ENCODE measurements at places on chromosomes 16 and 17.

- no peak for DNase-seq
These were observed 120.6 kb upstream of the RBBP6 start for GRCh38 chr16:24418733-24419132.

- DNase-seq = no peak
These were observed 409.9 kb upstream of the ZFHX3 start for GRCh38 chr16:73457851-73458250.

DNA sequence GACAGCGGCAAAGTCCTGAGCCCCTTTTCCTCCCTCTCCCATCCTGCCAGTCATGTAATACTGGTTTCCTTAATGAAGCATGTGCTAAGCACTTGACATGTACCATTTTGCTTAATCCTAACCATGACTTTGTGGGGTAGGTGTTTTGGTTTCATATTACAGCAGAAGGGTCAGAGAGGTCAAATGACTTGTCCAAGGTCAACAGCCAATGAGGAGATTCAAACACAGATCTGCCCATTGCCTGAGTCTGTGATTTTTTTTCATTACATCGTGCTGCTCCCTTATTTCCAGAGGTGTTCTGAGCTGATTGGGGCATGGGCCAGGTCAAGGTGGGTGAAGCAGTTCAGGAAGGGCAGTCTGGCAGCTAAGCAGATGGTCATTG is 17.6 kb upstream of the PHF12 start:
- no peak for DNase-seq

- no peak for DNase-seq
These were observed 48.6 kb downstream of the FOXL1 start for GRCh38 chr16:86626966-86627365.

DNA sequence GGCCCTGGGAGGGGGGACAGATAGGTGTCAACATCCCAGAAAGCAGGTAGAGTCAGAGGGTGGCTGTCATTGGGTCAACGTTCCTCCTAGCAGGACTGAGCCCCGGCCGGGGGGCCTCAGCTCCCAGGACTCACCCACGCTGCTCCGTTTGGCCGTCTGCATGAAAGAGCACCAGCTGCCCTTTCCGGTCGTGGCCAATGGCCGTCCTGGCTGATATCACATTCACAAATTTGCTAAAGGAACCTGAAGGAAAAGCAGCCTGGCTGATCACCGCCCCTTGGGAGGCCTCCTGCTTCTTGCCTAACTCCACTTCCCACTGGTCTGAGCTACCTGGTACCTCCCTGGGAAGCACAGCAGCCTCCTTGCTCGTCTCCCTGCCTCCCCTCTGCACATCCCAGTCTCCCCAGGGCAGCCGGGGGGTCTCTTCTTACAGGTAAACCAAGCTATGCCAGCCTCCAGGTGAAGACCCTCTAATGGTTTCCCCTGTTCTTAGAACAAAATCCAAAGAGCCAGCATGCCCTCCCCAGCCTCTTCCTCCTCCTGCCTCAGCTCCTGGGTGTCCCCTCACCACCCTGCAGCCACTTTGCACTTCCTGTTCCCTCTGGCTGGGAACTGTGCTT is 3.4 kb downstream of the NAGPA start:
- DNase-seq = no peak

DNA sequence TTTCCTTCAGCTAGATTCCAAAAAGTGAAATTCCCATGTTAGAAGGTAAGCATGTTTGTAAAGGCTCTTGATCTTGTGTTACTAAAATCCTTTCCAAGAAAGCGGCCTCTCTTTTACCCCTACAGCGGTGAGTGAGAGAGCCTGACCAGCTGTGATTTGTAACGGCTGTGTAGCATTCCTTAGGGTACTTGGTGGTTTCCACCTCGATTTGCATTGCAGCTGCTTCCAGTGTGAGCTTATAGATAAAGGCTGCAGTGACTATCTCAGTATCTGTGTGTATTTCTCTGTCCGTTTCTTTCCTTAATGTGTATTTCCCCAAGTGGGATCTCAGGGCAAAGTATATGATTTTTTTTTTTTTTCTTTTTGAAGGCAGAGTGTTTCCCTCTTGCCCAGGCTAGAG is 169.4 kb downstream of the SNX29 start:
- no peak for DNase-seq

DNA sequence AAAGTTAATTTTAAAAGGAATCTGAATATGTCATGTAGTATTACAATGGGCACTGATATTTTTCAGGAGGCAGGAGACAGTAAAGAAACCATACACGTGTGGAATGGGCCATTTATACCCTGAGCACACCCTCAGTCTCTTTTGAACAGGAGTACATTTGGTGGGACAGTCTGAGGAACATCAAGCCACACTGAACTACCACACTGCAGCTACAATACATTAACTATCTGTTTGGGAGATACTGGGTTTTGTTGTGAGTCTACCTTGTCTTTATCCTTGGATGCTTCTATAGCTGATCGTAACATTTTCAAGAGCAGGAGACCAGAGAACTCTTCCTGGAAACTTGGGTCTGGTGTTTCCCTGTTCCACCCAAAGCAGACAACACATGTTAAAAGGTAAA is 31.7 kb downstream of the HEATR6 start:
- no peak for DNase-seq

DNA sequence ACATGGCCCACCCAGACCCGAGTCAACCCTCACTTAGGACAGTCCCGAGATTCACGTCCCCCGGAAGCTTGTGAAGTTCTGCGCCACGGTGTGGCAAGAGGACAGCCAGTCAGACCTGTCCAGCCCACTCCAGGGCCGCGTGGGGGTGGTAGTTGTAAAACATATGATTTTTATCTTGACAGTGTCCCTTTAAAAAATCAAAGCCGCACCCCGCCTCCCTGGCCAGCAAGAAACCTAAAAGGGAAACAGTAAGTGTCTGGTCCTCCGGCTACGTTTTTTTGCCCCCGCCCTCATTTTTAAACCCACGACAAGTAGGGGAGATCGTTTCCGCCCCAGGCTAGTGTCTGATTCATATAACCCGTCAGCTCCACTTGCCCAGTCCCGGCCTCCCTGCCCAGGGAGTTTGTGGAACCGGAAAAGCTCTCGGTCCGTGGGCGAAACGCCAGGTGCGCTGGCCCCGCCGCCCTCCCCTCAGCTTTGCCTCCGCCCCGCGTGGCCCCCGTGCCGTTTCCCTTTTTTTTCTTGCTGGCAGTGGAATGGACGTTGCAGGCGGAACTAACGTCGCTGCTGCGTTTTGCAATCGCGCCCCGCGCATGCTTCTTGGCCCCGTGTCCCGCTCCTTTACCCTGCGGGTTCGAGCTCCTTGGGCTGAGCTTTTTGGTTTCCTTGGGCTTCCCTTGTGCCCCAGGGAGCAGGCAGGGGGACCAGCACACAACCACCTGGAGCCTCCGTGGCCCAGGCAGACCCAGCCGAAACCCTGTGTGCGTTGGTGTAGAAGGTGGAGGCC is 13.3 kb upstream of the NUDT16L1 start:
- DNase-seq = no peak

- DNase-seq = no peak
These were observed 59.9 kb downstream of the RPH3AL start for GRCh38 chr17:292531-293382.

DNA sequence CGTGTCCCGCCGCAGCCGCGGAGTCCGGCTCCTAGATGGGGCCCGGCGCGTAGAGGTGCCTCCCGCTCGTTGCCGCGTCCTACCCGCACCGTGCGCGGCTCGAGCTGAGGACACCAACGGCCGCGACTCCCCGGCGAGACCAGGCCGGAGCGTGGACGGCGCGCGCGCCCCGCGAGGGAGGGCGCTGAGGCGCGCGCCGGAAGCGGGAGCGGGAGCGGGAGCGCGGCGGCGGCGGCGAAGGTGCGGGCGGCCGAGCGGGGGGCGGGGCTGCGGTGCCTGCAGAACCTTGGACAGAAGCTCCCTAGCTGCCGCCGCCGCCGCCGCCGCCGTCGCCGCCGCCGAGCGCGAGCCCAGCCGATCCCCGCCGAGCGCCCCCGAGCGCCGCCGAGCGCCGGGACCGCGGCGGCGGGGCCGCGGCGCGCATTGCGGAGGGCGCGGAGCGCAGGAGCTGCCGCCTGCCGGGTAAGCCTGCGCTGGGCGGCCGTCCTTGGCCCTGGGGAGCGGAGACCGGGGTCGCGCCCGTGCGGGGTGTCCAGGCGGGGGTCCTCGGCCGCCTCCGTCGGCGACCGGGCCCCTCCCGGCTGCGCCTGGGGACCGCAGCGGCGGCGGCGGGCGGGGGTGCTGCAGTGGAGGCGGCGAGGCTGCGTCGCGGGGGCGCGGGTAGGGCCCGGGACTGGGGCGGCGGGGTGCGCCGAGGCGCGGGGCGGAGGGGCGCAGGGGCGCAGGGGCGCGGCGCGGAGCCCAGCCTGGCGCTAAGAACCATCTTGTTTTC is at the start of gene CDK5R1:
CDK5R1 (plus strand) TSS at position 293 of the 772 bp plus-strand sequence. CDS start 628 bp downstream, outside the sequence.
- DNase-seq = peak; percentile 22

DNA sequence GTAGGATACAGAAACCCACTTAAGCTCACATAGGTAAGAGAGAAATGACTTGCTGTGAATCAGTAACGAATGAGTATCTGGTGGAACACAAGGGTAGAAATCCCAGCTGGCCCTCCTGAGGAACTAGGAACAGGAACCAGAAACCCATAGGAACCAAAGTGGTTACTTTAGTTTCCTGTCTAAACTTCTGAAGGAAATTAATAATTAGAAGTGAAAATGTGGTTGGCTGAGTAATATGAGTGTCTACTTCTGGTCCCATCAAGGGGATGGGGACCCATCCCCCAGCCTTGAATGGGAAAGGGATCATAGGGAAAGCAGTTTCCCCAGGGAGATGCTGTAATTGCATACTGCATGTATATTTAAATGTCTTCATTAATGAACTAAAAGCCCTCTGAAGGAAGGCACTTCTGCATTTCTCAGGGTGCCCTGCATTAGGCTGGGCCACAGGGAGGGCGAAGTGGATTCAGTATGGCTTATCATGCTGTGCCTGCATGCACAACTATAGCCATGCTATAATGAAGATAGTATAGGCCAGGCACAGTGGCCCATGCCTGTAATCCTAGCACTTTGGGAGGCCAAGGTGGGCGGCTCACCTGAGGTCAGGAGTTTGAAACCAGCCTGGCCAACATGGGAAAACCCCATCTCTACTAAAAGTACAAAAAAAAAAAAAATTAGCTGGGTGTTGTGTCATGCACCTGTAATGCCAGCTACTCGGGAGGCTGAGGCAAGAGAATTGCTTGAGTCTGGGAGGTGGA is 45.6 kb downstream of the CYB5B start:
- DNase-seq = no peak

GRCh38 chr16:53085369-53085843 is 30.6 kb downstream of the CHD9 start:
- DNase-seq = no peak

GRCh38 chr16:5215901-5216300 is 118.3 kb upstream of the EEF2KMT start:
- no peak for DNase-seq

GRCh38 chr17:233473-233941 is 52.1 kb upstream of the DOC2B start:
- no peak for DNase-seq

DNA sequence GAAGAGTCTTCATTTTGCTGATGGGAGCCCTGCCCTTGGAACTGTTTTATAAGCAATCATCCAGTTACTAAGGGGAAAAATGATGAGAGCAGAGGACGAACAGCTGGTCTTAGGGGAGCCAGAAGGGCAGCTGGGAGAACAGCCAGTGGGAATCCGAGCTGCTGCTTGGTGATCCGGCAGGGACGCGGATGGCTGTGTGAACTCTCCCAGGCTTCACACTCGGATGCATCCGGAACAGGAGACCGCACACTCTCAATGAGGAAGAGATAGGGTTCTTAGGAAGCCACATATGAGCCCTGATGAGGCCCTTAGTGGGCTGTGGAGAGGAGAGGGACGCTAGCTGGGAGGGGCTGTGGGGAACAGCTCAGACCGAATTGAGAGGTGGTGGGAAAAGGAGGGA is 5.0 kb upstream of the CACNG5 start:
- no peak for DNase-seq

DNA sequence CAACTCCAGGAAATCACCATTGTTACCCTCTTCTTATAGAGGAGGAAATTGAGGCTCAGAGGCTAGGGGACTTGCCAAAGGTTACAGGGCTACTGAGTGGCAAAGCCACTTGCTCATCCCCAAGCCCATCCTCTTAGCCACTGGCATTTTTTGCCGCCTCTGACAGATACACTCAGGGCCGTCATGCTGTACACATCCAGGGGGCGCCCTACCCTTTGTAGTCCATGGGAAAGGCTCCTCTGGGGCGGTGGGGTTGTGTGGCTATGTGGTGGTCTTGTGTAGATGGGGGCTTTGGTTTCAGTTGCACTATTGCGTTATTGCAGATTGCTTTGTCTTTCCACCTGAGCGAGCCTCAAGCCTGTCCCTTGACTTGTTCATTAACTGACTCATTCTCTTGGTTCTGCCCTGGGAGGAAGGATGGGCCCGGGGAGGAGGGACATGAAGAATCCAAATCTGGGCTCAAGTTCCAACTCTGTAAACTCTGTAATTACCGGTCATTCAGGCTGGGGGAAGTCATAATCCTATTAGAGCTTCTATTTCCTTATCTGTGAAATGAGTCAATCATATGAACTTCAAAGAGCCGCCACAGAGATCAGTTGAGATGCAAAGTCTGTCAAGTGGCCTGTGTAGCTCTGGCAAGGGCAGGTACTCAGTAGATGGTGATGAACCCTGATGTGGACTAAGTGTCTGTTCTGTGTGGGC is 2.8 kb downstream of the NOS2 start:
- no peak for DNase-seq

DNA sequence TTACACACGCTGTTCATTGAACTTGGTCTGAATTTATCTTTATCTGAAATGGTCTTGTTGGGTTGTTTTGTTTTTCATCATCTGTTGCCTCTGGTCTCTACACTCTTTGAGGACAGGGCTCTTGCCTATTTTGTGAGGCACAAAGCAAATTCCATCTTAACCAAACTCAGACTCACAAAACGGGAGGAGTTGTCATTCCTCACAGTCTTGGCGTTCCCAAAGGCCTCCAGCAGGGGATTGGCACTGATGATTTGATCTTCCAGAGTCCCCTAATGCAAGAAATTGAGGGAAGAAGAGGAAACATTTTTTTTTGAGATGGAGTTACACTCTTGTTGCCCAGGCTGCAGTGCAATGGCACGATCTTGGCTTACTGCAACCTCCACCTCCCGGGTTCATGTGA is 8.7 kb downstream of the MYH3 start:
- DNase-seq = no peak

GRCh38 chr16:83520596-83520995 is 287.2 kb upstream of the HSBP1 start:
- DNase-seq = no peak

DNA sequence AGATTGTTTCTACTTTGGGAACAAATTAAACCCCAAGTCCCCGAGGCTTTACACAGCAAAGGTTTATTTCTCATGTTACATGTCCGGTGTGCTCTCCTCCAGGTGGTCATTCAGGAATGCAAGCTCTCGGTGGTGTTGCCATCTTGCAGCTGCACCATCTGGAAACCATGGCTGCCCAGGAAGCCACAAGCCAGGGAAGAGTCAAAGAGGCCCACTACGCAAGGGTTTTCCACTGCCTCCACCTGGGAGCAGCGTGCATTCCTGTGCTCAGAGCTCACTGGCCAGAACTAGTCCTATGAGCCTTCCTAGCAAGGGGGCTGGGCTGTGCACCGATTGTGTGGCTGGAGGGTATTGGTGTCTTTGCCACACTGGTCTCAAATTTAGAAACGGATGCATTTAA is 128.8 kb upstream of the FOXF1 start:
- DNase-seq = no peak
